ENCODE measurements at places on chromosomes 3 and 15. TPM values are rescaled to one million over a fixed set of nuclear protein-coding genes. Genes with fewer than 3 reads are reported as not detected.

DNA sequence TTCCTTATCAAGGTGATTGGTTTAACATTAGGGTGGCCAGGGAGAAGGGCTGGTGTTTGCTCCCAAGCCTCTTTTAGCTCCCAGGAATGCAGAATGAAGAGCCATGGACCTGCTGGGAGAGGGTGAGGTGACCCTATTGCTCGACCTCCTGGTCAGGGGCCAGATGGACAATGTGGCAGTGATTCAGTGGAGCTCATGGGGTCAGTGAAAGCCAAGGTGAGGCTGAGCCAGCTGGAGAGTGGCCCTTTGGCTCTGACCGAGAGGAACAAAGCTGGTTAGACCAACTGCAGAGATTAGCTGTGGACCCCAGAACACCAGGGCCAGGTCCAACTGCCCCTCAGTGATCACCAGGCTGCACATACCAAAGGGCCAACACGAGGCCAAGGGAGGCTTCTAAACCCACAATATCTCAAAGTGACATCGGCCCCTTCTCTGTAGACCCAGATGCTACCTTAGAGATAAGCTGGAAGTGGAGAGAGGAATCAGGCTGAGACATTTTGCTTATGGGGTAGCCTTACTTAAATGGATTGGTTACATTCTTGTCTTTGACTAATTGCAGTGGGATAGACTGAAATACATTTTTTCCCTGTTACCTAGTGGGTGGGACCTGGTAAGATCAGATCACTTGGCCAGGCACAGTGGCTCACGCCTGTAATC lies 15.8 kb upstream of the BTBD1 start:
- no peak for DNase-seq

GRCh38 chr3:94615275-94616065 lies 552.6 kb downstream of the NSUN3 start:
- no peak for DNase-seq

DNA sequence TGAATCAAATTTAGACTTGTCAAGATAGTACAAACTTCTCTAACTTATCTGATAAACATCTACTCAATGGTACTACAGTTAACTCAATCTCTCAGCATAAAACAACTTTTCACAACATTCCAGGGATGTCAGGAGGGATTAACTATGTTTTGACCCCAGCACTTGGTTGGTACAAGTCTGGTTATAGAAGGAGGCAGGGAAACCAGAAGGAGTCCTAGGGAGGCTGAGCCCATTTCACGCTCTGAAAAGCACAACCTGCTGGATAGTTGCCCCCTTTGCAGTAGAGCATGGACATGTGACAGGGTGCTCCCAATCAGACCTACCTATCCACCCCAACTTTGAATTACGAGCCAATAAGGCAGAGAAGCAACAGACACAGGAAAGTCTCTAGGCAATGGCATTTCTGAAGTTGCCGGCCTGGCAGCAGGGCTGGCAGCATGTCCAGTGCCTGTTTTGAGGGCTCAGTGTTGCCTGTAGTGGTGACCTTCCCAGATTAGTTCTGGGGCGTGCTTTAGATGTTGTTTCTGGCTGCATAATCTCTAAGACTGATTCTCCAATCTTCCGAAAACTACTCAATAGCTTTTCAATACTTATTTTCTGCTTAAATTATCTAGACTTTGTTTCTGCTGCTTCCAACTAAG lies 8.2 kb downstream of the ANKUB1 start:
- no peak for DNase-seq

The SI gene
- not detected for polyA plus RNA-seq

- DNase-seq, result no peak
Observed at GRCh38 chr3:169186596-169186995, 476.9 kb downstream of the MECOM start.

DNA sequence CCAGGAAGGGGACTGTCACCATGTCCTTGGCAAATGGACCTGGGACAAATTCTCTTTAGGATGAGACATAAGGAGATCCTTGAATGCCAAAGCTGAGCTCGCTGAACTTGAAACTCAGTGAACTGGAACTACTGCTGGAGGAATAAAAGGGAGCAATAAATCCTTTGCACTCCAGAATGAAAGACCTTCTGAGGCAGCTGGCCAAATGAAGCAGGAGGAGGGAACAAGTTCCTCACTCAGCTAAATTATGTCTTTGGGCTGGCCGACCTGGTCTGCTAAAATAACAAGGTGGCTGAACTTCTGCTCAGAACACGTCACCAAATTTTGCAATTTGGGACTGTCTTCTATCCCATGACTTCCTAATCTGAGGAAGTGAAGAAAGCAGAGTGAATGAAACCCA lies 314.7 kb downstream of the LPP start:
- DNase-seq, result no peak

- DNase-seq, result no peak
Observed at GRCh38 chr15:37149146-37149545, 48.8 kb upstream of the MEIS2 start.

- no peak for DNase-seq
Observed at GRCh38 chr3:169060037-169060436, 603.5 kb downstream of the MECOM start.

GRCh38 chr3:170745211-170745718 lies 124.7 kb downstream of the RPL22L1 start:
- DNase-seq, result no peak

GRCh38 chr15:47299846-47300434 lies 417.4 kb upstream of the SEMA6D start:
- no peak for DNase-seq

GRCh38 chr15:22948056-22948455 lies 32.1 kb downstream of the CYFIP1 start:
- no peak for DNase-seq
